ENCODE measurements at places on chromosomes 7 and 10.

- no peak for DNase-seq
These were observed 20.4 kb downstream of the DNAJC9 start for GRCh38 chr10:73226663-73227062.

- no peak for DNase-seq
These were observed 1086.8 kb downstream of the KCNMA1 start for GRCh38 chr10:76550806-76551205.

DNA sequence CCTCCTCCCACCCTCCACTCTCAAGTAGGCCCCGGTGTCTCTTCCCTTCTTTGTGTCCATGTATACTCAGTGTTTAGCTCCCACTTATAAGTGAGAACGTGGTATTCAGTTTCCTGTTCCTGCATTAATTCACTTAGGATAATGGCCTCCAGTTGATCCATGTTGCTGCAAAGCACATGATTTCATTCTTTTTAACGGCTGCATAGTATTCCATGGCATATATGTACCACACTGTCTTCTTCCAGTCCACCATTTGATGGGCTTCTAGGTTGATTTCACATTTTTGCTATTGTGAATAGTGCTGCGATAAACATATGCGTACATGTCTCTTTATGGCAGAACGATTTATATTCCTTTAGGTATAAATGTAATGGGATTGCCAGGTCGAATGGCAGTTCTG, 51.0 kb downstream of the FAM171A1 start:
- no peak for DNase-seq

DNA sequence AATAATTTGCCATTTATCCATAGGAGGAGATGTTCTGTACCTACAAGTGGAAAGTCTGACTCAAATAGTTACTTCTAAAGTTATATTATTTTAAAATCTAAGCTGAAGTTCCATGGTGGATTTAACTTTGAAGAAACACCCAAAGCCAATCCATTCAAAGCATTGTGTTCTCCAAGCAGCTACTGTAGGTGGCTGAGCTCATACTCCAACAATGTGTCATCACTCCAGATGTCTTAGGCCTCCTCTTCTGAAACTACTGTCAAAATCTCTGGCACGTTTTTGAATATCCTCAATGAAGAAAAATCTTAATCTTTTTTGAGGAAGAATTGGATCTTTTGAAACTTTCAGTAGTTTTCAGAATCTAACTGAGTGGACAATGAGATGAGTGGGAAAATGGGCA, 169.1 kb downstream of the PTEN start:
- DNase-seq, result no peak

DNA sequence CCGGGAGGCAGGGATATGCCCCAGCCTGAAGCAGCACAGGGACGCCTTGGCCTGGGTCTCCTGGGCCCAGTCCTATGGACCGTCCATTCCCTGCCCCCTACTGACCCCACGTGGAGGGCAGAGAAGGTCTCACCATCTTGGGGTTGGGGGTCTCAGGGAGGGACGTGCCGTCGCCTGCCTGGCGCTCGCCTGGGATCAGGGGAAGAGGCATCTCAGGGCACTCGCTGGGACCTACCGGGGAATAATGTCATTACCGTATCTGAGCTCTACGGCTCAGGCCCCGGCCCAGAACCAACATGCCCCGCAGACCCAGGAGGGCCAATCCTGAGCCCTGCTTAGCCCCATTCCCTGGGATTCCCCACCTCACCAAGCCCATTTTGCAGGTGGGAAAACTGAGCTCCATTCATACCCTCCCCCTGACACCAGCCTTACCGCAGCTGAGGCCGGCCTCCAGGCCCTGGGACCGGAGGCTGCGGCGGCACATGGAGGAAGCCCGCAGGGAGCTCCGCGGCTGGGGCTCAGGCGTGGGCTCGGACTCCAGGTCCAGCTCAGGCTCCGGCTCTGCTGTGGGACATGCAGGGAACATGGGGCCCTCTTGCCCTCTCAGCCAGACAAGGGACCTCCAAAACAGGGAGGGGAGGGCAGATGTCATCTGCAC, 40.7 kb downstream of the GRID2IP start:
- no peak for DNase-seq
